AG08395 (cell line): ENCODE measurements at places on chromosomes 4 and X.

GRCh38 chrX:150873616-150874015 is 24.9 kb downstream of the CD99L2 start:
- no peak for DNase-seq

- no peak for DNase-seq
These were observed 10.1 kb downstream of the SH3D19 start for GRCh38 chr4:151315212-151315886.

GRCh38 chrX:103329991-103330390 is at the start of gene TCEAL7:
TCEAL7 (plus strand) TSS chrX:103330239; CDS start chrX:103331404, 1,165 bp downstream.
- DNase-seq, result peak; percentile 17

DNA sequence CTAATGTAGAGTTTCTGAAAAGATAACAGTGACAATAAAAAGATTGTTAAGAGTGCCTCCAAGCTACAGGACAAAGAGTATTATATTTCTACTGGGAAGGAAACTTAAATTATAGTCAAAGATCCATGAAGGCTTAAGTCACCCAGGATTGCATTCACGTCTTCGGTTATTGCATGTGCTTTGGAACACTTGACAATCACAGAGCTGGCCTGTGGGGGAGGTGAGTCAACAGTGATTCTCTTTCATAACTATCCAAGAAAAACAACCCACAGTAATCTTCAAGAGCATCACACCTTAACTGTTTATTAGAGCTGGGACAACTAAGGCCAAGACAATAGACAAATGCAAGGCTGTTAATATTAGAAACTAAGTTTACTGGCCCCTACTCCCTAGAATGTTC is 40.3 kb downstream of the PDGFC start:
- DNase-seq, result peak; percentile 52

DNA sequence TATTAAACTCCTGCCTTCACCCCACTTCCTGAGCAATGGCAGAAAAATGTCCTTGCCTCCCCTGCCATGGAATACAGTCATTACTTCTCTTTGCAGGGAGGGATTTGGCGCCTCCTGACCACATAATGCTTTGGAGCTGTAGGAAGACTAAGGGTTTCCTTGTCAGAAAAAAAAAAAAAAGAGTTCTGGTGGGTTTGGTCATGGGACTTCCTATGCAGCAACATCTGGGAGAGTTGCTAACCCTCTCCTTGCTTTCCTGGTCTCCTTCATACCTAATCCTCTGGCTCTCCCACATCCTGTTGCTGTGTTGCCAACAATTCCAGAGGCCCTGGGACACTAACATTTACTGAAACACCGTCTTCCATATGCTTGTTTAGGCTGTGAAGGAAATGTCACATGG is 75.1 kb upstream of the MBNL3 start:
- peak; percentile 2 for DNase-seq

DNA sequence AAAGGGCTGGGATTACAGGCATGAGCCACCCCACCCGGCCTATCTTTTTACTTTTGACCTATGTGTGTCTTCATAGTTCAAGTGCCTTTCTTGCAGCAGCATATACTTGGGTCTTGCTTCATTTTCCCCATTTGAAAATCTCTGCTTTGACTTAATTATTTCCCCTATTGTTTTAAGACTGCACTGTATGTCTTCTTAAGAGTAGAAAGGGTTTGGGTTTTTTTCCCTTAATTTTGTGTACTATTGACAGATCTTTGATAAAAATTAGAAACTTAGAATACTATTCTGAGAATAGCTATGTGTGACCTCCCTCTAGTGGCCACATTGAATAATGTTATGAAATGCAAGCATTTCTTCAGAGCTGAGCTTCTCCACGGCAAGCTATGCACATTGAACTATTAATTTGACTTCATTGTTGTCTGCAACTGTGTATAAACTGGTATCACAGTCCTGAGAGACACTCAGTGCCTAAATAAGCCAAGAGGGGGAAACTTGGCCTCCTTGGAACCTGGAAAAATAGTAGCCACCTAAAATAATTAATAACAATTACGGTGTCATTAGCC is 8.7 kb upstream of the SLC25A4 start:
- peak; percentile 66 for DNase-seq

GRCh38 chr4:79875344-79875899 is 197.6 kb downstream of the ANTXR2 start:
- no peak for DNase-seq

DNA sequence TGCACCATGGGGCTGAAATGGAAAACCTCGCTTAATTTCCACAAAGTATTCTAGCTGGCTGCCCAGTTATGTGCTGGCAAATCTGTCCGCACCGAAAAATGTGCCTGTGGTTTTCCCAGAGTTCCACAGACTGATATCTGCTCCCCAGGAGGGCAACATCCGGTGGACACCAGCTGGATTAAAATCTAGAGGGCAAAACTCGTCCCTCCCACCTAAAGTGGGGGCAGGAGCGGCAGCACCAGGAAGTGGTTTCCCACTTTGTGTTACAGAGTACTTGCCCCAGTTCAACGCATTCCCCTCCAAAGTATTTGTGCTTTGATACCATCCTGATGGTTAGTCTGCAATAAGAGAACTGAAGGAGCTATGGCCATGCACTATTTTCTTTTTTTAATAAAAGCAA is 187.6 kb downstream of the TSPAN5 start:
- DNase-seq, result no peak

- DNase-seq, result no peak
These were observed 14.9 kb downstream of the RNF212 start for GRCh38 chr4:1098311-1098925.

- no peak for DNase-seq
These were observed 120.4 kb upstream of the SCML1 start for GRCh38 chrX:17616936-17617335.

DNA sequence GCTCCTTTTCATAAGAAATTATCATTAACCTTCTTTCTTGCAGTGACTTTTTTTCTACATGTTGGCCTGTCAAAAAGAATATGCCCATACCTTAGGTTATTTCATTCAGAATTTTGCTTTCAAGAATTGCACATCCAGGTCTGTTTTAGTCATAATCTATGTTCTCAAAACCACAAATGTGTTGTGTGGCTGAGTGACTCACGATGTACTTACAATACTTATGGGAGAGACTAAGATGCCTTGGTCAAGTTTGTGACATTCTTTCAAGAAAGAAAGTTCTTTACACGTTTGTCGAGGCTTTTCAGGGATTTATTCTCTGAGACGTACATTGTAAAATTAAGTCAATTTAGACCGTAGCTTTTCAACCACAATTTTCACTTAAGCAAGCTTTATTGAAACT is 396.7 kb downstream of the FSTL5 start:
- peak; percentile 5 for DNase-seq

DNA sequence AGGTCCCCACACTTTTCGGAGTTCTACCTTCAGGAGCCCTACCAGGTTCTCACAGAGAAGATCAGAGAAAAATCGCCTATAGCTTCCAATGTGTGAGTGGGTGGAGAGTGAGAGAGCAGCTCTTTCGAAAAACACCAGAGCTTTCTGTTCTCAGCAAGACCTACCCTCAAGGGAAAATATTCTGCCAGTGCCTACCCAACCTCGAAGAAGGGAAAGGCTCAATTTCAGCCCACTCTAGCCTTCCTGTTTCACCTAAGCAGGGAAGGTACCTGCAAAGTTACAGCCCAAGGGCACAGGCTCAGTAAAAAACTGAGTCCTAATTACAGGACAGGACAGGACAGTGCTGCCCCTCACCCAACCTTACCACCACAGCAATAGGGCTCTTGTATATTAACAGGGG is 104.0 kb upstream of the WDR17 start:
- DNase-seq, result no peak

DNA sequence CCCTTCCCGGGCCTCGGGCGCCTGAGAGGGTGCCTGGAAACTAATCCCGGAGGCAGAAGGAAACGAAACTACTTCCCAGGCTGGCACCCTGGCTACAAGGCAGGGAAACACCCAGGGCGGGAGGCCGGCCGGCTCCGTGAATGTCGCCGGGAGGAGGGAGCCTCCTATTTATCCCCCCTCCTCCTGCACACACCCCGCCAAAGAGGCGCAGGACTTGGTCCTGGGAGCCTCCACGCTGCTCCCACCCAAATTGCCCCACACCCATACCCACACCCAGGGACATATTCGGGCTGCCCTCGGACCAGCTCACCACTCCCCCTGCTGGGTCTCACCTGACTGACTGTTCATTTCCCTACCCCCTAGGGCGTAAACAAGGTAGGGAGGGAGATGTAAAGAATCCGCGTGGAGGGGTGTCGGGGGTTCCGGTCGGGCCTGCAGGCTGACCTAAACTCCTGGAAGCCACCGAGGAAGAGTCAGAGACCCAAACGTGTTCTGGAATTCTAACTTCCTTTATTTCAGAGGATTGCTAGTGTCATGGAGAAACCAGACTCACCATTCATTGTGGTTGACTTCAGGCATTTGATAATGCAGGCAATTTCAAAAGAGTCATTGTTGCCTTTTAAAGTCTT is at the start of gene BTC:
TSS of gene BTC (minus strand) at position 142 of the 629 bp plus-strand sequence. CDS start 198 bp downstream, outside the sequence.
- DNase-seq, result peak; percentile 7

- peak; percentile 17 for DNase-seq
These were observed 112.5 kb downstream of the LDB2 start for GRCh38 chr4:16785793-16786527.

GRCh38 chr4:179867300-179867878 is 2375.8 kb upstream of the TENM3 start:
- no peak for DNase-seq

DNA sequence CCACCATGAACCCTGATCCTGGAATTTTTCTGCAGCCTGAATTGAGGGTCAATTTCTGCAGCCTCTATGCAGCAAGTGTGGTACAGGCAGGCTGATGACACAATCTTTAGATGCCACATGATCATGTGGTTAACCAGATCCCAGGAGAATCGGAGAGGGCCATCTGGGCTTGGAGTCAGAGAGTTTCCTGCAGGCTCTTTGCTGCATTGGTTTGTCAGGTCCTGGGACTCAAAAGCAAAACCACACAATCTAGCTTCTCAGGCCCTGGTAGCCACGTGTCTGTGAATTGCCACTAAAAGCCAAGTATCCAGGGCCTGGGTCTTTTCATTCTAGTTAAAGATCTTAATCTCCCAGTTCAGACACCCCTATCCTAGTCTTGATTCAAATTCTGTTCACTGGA is 464.5 kb downstream of the BCOR start:
- peak; percentile 67 for DNase-seq

DNA sequence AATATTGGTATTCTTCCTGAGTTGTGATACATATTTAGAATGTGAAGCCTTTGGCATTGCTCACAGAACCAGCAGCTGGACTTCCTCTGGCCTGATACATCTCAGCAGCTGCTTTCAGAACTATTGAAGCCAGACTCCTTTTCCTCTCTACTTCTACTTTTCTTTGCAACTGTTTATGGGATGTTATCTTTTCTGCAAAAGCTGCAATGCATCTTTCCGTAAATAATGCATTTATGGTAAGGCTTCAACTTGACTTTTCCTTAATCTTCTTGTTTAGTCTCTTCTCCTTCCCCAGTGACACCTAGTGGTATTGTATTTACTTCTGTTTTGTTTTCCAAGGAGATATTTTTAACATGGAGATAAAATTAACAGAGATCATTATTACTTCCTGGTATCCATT is 1548.7 kb downstream of the PCDH7 start:
- DNase-seq, result no peak

- DNase-seq, result peak; percentile 56
These were observed at the start of gene SPON2 for GRCh38 chr4:1172228-1172851. SPON2 (minus strand) TSS chr4:1172583.

DNA sequence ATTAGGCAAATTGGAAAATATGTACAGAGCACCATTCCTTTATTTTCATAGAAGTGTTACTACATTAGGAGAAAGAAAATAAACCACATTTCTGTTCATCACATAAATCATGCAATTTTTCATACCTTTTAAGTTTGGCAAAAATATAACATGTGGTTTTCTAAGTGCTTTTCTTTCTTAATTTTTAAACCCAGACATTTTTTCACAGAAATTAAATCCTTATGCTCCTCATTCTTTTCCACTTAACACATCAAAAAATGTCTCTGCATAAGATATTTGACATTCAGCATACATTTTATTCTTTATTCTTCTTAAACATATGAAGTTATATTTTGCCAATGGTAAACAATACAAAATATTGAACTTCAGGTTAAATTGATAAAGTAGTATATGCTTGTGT is 826.6 kb upstream of the SLIT2 start:
- no peak for DNase-seq

- no peak for DNase-seq
These were observed 34.8 kb downstream of the OSTC start for GRCh38 chr4:108685036-108685686.

- DNase-seq, result no peak
These were observed 57.8 kb upstream of the STX18 start for GRCh38 chr4:4599481-4600275.

GRCh38 chr4:121034017-121034416 is 38.3 kb downstream of the NDNF start:
- DNase-seq, result peak; percentile 3

- DNase-seq, result no peak
These were observed 1651.4 kb upstream of the IGFBP7 start for GRCh38 chr4:58761563-58761962.

DNA sequence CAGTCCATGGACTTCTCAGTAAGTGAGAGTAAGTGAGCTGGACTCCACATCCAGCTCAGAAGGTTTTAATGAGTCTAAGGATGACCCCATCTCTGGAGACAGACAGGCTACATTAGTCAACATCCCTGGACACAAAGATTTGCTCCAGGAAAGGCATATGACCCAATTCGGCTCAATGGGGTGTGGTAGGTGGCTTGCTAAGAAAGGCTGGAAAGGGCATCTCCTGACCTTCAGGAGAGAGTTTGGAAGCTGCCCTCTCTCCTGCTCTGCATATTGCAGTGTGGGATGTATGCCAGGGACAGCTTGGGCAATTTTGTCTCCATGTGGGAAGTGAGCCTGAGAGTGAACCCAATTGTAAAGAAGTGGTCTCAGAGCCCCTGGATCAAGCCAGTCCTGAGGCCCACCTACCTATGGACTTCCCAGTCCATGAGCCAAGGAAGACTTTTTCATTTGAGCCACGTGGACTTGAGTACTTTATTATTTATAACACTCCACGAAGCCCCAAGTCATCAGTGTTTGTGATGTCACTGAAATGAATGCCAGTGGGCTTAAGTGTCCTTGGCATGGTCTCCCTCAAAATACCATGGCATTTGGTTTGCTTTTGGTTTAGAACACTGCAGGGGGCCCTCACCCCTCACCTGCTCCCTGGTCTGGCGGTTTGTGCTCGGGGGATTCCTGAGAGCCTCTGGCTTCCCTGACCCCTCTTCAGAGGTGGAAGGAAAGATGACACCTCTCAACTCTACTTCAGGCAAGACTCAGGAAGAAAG is 10.4 kb upstream of the ABLIM2 start:
- no peak for DNase-seq

- DNase-seq, result peak; percentile 27
These were observed 19.8 kb upstream of the FMR1 start for GRCh38 chrX:147891896-147892295.

DNA sequence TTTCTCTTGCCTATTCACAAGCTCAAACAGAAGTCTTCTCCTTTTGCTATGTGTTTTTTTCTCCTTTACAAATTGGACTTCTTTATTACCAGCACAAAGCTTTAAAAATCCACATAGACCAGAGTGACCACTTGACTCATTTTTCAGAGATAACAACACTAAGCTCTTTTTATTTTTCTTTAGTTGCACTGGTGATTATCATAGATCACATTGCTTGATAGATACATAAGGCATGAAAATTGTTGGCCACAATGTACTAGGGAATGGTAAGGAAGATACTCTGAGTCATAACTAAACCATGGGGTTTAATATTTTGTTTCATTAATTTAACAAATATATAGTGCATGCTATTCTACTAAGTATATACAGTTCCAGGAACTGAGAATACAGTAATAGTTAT is 159.0 kb downstream of the GASK1B start:
- DNase-seq, result no peak
